Neuronal stem cell (in vitro differentiated cells): ENCODE measurements at places on chromosomes 1 and 21.

- DNase-seq: no peak
Measured at GRCh38 chr1:113275083-113275482, 115.2 kb upstream of the MAGI3 start.

GRCh38 chr21:39568361-39568760 lies 44.4 kb upstream of the B3GALT5 start:
- no peak for DNase-seq

- no peak for DNase-seq
Measured at GRCh38 chr1:153536012-153536670, 350 bp upstream of the S100A6 start.

- DNase-seq: peak; percentile 66
Measured at GRCh38 chr1:242828828-242829227, 304.3 kb upstream of the PLD5 start.
